Fibroblast of skin of scalp (primary cell): ENCODE measurements at places on chromosomes 1 and 21.

GRCh38 chr1:84997667-84998600 lies 1.0 kb upstream of the MCOLN2 start:
- no peak for DNase-seq

GRCh38 chr1:174871886-174872285 lies 127.9 kb upstream of the CACYBP start:
- no peak for DNase-seq

- no peak for DNase-seq
Observed at GRCh38 chr1:233884461-233885151, 19.9 kb upstream of the SLC35F3 start.

GRCh38 chr1:170732252-170732588 lies 68.3 kb downstream of the PRRX1 start:
- DNase-seq, result peak; percentile 84

- peak; percentile 60 for DNase-seq
Observed at GRCh38 chr1:151312411-151312810, 14.8 kb downstream of the PI4KB start.

DNA sequence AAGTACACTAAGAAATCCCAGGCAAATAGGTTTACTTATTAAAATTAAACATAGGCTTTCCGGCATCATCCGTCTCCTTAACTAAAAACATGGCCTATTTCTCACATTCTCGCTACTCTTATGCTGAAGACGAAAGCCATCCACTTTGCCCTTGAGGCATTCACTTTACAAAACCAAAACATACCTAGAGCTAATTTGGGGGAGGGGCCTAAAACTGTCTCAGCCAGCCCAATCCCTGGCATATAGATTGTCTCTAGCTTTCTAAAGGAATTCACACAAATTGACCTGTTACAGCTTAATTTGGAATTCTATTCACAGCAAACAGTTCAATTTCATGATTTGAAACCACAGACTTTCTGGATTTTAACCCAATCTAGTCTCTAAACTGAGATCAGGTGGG lies 34.8 kb downstream of the SLC35D1 start:
- DNase-seq, result no peak

DNA sequence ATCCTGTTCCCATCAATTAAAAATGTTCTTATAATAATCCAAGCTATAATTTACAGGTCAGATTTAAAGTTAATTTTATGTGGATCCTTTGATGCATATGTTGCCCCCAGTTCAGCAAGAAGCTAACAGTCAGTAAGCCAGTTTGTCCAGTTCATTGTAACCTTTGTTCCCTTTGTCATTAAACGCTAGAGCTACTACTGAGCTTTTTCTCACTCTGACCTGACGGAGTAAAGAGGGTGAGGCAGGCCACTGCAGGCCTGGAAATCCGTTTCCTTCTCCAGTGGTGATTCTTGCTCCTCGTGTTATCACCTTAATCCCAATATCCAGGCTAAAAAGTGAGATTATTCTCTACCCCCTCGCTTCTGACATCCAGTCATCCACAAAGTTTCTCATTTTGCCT lies 10.2 kb downstream of the YBX1 start:
- DNase-seq, result no peak

- no peak for DNase-seq
Observed at GRCh38 chr1:217419194-217419551, 211.7 kb downstream of the GPATCH2 start.

DNA sequence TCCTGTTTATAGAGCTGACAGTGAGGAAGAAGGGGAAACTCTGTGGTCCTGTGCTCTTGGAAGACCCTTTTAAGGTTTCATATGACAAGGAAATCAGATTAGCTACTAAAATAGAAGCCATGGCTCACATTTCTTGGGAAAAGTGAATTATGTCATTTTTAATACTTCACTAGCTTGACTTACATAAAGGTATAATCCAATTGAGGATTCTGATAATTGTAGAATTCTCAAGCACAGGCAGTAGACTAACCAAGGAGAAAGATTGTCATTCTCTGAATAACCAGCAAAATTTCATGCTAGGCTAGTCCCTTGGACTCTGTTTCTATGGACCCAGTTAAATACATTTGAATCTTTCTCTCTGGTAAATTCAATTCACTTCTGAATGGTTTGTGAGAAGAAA lies 613.0 kb upstream of the BEND5 start:
- no peak for DNase-seq
